ENCODE measurements at places on chromosomes 2 and 18.

GRCh38 chr2:5412001-5412400, 280.2 kb upstream of the SOX11 start:
- DNase-seq: no peak

DNA sequence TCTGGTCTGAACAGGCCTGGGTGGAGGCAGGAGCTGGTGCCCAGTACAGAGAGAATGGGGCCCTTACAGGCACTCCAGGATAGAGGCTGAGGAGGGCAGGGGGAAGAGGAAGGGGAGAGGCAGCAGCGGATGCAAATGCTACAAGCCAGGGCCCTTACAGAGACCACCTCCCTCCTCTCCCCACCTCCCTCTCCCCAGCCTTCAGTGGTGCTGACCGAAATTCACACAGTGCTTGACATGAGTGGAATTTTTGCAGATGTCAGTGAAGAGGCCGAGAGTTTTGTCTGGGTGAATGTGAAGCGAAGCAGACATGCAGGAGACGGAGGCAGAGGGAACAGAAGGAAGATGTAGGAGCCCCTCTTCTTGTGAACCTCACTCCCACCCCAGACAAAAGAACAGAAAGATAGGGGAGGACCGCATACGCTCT, 31.9 kb downstream of the CIB4 start:
- DNase-seq: no peak

DNA sequence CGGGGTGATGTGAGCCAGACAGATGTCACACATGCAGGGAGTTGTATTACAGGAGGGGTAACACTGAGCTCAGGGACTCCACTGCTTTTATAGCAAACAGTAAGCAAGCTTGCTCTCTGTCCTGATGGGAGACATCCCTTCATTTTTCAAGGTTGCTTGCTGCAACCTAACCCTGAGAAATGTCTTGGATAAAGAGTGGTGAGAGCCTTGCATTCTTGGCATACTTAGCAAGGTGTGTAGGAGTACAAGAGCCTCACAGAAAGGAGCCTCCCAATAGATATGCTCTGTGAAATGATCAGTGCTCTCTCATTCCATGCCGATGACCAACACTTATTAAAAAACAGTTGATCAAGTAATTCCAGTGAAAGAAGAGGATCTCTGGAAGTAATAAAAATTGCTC, 8.1 kb downstream of the PFN4 start:
- DNase-seq: no peak

DNA sequence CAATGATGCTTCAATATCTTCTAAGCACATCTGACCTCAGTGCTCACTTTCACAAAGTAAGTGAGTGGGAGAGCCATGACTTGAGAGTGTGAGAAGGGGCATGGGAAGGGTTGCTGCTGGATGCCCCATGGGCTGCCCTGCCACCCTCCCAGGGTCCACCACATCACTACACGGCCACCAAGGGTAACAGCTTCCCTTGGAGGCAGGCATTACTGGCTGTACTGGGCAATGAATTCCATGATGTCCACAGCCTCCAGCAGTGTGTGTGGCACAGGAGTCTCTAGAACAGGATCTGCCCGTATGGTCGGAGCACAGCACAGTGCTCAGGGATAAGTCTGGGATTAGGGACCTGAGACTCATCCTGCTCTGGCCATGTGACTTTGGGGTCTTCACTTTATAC, 481.0 kb upstream of the MYT1L start:
- DNase-seq: no peak

- DNase-seq: peak; percentile 65
Measured at GRCh38 chr2:48066000-48066399, 159.7 kb upstream of the FBXO11 start.

- no peak for DNase-seq
Measured at GRCh38 chr2:132953771-132954170, 283.8 kb upstream of the LYPD1 start.

GRCh38 chr2:60553495-60554073, at the start of gene BCL11A:
Gene BCL11A (minus strand): TSS chr2:60553654. CDS start chr2:60553270, 384 bp downstream.
- peak; percentile 96 for DNase-seq

Measured in hematopoietic multipotent progenitor cell treated with erythropoietin and hydrocortisone succinate and interleukin-3 and kit ligand, for 4 days (in vitro differentiated cells).